Vagina (tissue), 2 donors: ENCODE measurements at places on chromosomes 12 and 14.

DNA sequence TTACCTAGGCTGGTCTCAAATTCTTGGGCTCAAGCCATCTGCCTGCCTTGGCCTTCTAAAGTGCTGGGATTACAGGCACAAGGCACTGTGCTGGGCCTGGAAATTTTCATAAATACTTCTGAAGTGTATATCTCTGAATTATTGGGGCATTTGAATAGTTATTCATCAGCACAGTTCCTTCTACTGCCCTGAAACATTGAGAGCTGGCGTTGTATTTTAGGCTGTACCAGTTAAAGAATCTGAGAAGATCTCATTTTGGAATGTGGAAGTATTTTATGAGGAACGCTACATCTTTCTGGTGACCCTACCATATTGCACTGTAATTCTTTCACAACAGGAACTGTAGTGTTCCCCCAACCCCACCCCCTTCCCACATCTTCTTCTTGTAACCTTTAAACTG lies 349.0 kb upstream of the RGS6 start:
- no peak for DNase-seq

GRCh38 chr12:98417266-98417665 lies 98.1 kb upstream of the TMPO start:
- no peak for DNase-seq

GRCh38 chr14:91509083-91509877 lies 830 bp downstream of the PPP4R3A start:
- no peak for DNase-seq

DNA sequence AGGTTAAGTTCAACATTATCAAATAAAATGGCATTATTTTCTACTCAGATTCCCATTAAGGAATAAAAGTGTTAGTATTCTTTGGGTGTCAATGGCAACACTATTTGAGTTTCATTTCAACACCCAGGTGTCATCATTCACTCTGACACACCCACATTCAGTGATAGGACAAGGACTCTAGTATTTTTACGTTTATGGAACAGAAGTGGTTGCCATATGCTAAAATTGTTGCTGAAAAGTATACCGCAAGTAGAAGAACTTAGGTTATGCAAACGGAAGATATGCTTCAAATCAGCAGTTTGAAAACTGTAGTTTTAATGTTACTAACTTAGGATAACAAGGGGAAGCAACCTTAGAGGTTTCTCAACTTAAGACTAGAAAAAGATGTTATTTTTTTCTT lies 20.0 kb upstream of the SGPP1 start:
- DNase-seq: no peak

- DNase-seq: no peak
Observed at GRCh38 chr14:23523229-23524016, 28.1 kb downstream of the ZFHX2 start.

GRCh38 chr12:42792265-42792664 lies 202.7 kb upstream of the PRICKLE1 start:
- DNase-seq: no peak

- DNase-seq: no peak
Observed at GRCh38 chr14:29548948-29549370, 378.7 kb downstream of the PRKD1 start.

- DNase-seq: no peak
Observed at GRCh38 chr12:12266389-12266872, 413 bp downstream of the LRP6 start.

- peak; percentile 83 for DNase-seq
Observed at GRCh38 chr14:101182476-101182875, 279.0 kb upstream of the RTL1 start.

- no peak for DNase-seq
Observed at GRCh38 chr12:106750524-106750923, 24.0 kb upstream of the RIC8B start.

DNA sequence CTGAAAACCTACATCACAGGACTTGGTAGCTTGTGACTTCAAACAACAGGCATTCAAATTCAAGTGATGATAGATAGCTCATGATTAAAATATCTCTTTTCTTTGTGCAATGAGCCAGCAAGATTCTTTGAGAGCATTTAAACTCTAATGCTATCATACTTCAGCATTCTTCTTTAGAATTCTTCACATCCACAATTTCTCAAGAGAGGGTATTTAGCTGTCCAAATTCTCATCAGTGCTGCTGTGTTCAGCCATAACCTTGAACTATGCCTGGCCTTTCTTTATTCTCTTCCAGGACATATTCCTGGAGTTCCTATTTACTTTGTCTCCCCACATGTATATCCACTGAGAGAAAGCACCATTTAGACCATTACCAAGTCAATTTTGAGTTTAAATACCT lies 321.1 kb downstream of the EGLN3 start:
- no peak for DNase-seq

- no peak for DNase-seq
Observed at GRCh38 chr12:56165369-56165768, 7.2 kb downstream of the MYL6 start.

- no peak for DNase-seq
Observed at GRCh38 chr12:57237932-57238853, 8.7 kb downstream of the SHMT2 start.

- no peak for DNase-seq
Observed at GRCh38 chr14:50010752-50011151, 105.6 kb downstream of the VCPKMT start.

DNA sequence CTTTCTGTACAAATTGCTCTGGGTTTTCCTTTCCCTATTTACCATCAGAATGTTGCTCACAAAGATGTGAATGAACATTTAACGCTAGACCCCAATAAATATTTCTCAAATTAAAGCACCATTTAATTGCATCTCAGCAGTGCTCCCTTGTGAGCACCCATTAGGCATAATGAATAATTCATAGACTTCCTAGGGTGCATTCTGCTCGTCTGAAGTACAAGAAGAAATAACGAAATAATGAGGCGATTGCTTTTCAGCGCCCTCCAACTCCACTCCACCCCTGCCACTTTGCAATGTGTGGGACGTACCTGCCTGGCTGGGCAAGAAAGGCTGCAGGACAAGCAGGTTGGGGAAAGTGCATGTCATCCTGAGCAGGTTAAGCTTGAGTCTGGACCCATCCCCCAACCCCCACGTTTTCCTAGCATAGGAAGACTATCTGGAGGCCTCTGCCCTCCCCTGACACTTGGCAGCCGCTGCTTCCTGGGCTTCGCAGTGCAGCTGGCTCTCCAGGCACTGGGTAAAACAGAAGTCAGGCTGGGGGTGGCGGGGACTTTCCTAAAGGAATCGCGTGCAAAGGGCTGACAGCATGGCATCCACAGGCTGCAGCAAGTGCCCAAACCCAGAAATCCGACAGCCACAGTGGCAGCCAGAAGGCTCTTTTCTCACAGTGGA lies 253.7 kb downstream of the DUSP6 start:
- DNase-seq: no peak

DNA sequence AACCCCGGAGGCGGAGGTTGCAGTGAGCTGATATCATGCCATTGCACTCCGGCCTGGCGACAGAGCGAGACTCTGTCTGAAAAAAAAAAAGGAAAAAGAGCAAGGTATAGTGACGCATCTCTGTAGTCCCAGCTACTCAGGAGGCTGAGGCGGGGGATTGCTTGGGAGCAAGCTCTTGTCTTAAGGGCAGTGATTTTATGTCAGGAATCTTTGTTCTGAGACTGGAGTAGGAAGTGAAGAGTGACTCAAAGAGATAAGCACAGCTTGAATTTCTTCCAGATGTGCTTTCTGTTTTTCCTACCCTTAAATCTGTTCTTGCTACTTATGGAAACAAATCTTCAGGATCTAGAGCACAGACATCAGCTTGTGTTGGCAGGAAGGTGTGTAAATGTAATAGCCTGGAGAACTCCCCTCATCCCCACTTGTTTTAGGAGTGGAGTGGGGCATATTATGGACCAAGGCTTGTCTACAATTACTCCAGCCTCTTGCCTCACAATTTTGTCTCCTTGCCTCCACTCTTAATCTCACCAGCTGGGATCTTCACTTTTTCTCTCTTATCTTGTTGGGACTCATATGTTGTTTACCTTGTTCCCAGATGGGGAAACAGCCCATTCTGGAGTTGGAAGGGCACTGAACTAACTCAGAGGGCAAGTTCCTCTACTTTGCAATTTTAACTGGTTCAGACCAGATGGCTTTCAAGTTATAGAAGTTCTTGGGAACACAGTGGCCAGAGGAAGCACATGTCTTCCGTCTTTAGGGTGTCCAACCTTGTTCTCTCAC lies 7.5 kb downstream of the TMED2 start:
- no peak for DNase-seq

GRCh38 chr12:41151793-41152192 lies 36.3 kb upstream of the PDZRN4 start:
- DNase-seq: no peak

DNA sequence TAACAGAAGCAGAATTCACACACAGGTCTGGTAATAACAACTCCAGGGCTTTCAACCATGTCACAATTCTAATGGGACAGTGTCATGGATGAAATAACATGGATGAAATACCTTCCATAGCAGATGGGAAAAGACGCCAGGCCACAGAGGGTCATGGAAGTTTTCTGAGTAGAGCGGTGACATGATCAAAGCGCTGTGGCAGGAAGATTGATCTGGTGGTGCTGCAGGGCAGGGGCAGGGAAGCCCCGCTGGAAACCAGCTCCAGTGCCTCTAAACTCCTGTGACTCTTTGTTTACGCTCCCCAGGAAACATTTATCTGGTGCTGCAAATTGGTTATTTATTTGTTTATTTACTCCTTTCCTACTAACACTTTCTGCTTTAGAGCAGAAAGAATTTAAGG lies 108.3 kb upstream of the HMGA2 start:
- no peak for DNase-seq

GRCh38 chr12:51218607-51219161 lies 822 bp upstream of the POU6F1 start:
- DNase-seq: no peak

- no peak for DNase-seq
Observed at GRCh38 chr14:35403114-35403602, 1.4 kb downstream of the NFKBIA start.

GRCh38 chr12:68611094-68611805 lies 551 bp downstream of the RAP1B start:
- no peak for DNase-seq

DNA sequence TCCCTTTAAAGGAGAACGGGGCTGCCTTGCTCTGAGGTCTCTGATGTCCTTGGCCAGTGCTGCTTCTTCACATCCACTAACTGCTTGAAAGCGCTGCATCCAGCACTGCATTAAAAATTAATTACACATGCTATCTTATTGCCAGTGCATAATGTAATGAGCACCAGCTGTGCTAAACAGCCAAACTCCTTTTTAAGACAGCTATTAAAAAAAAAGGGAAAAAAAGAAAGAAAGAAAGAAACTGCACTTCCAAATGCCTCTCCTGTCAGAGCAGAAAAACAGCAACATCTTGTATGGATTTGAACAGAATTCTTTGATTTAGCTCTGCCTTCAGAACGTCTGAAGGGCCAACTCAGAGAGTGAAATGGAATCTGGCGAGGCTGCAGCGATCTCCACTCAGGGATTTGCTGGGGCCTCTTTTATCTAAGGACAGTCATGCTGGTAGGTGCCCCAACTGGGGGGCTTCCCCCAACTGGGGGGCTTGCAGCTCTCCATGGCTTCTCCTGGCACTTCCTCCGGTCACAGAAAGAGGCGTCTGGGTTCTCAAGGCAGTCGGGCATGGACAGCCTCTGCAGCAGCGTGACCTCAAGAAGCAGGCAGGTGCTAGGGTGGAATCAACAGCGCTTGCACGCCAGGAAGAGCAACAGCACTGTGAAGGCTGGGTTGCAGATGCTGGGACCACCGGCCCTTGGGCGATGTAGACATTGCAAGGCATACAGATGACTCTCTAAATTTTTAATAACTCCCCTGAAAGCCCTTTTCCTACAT lies 46.4 kb downstream of the BCL11B start:
- DNase-seq: no peak

DNA sequence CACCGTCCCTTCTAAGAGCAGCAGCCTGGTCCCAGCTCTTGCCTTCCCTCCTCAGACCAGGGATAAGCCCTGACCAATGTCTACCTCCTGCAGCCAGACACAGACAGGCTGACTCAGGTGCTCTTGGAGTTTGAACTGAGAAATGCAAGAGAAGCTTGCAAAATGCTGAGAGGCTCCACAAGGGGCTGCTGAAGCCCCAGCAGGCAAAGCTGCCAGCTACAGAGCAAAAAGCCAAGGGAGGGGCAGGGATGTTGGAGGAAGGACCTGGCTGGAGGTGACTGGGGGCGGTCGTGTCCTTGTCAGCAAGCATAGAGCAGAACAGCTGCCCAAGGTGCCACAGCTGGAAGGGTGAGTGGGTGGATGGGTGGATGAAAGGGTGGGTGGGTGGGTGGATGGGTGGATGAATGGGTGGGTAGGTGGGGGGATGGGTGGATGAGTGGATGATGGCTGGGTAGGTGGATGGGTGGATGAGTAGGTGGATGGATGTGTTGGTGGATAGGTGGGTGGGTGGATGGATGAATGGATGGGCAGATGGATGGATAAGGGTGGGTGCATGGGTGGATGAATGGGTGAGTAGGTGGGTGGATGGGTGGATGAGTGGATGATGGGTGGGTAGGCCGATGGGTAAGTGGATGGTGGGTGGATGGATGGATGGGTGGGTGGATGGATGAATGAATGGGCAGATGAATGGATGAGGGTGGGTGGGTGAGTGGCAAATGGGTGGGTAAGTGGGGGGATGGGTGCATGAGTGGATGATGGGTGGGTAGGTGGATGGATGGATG lies 4.0 kb upstream of the INF2 start:
- no peak for DNase-seq

DNA sequence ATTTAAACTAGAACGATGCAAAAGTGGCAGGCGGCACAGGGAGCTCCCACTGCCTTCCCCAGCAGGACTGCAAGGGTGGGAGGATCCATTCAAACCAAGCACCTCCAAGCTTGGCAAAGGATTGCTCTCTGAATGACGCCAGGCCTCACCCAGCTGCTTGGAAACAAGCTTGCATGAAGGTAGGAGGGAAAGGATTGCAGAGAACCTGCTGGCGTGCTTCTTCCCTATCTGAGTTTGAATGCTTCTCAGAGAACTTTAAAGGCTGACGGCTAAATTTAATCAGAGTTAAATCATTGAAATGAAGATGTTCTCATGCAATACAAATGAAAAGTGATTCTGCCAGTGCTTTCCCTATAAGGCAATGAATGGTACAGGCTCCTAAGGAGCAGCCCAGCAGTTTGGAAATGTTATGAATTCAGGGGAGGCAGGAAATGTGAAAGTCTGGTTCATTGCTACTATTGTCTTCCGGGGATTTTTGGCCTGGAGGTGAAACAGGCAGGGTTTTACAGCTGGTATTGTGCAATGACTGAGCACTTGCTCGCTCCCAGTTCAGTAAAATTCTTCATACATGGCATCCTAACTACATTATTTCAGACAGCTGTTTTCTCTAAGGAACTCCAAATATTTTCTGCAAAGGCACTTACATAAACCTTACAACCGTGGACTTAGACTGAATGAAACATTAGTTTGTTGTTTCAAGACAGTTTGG lies 31.9 kb upstream of the DUSP6 start:
- DNase-seq: no peak

- DNase-seq: no peak
Observed at GRCh38 chr14:91154851-91155625, 41.2 kb downstream of the DGLUCY start.
